Effector CD4-positive, alpha-beta T cell (primary cell): ENCODE measurements at places on chromosomes 6 and 20.

DNA sequence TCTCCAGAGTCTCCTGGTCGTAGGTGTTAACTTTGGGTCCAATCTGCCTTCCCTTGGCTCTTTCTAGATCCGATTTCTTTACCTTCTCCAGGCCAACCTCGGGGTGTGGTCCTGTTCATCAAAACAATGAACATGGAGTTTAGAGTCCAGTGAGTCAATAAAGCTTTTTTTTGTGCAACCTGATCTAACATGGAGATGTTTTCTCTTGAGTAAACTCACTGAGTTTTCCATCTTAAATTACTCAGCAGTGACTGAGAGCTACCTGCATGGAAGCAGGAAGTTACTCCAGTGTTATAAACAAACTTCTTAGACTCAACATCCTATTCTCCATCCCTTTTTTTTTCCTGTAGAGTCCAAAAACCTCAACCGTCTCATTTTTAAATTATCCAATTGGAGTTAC lies 14.9 kb upstream of the SLC22A1 start:
- DNase-seq, result no peak

DNA sequence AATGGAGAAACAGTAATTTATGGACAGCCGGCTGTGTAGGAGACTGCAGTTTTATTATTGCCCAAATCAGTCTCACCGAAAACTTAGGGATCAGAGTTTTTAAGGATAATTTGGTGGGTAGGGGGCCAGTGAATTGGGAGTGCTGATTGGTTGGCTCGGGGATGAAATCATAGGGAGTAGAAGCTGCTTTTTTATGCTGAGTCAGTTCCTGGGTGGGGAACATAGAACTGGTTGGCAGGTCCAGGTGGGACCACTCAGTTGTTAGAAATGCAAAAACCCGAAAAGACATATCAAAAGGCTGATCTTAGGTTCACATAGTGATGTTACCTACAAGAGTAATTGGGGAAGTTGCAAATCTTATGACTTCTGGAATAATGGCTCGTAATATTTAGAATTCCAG lies 59.3 kb downstream of the DOP1A start:
- DNase-seq, result no peak

DNA sequence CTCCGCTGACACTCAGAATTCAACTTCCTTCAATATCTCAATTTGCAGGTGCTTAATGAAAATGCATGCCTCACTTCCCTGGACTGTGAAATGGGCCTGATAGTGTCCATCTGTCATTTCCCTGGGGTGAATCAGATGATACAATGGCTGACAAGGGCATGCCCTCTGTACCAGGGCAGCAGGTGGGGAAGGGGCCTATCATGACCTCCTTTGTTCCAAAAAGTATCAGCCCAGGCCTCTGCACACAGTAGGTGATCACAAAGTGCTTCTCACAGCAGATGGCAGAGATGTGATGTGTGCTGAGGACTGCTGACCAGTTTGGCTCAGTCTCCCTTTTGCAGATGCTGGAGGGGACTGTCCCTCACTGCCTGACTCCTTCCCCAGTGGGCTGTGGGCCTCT lies 44.3 kb downstream of the DLGAP4 start:
- no peak for DNase-seq

DNA sequence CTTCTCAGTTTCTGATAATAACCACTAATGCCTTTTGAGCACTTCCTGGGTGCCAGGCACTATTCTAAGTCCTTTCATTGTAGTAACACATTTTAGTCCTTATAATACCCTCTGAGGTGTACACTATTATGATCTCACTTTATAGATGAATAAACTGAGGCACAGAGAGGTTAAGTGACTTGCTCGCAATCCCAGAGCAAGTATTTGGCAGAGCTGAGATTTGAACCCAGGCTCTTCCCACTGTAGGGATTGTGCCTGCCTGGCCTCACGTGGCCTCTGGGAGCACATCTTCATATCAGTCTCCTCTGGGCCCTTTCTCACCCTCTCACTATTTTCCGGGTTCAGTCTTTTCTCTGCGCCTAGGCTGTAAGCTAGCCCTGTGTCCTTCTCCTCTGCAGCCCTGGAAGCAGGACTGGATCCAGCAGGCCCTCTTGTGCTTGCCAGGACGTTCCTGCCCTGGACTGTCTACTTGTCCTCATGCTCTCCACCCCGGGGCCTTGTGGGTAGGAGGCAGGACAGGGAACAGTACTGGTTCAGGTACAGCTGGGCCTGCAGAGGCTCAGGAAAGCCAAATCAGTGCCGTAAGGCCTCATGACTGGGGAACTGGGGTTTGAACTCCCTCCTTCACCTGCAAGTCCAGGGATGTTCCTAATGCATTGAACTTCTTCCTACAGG lies 139.6 kb downstream of the VEGFA start:
- DNase-seq, result no peak

DNA sequence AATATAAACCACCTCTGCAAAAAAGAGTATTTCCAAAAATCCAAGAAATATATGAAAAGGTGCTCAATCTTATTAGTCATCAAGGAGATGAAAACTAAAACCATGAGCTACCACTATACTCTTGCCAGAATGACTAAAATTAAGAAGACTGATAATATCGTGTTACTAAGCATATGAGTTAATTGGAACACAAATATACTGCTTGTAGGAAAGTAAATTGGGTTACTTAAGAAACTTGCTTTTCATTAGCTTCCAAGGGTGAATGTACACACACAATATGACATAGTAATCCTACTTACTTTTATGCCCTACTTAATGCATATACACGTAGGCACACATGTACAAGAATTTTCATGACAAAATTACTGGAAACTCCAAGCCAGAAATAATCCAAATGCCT lies 3.4 kb downstream of the THEMIS start:
- no peak for DNase-seq

- no peak for DNase-seq
Observed at GRCh38 chr6:39100358-39100757, 14.6 kb downstream of the SAYSD1 start.

GRCh38 chr6:148289153-148289552 lies 53.5 kb upstream of the SASH1 start:
- no peak for DNase-seq

GRCh38 chr6:42987533-42988451 lies 3.4 kb downstream of the PPP2R5D start:
- no peak for DNase-seq

GRCh38 chr20:56572172-56572571 lies 39.1 kb downstream of the FAM209B start:
- DNase-seq, result no peak

- no peak for DNase-seq
Observed at GRCh38 chr6:27897580-27898206, 14.5 kb downstream of the OR2B2 start.

DNA sequence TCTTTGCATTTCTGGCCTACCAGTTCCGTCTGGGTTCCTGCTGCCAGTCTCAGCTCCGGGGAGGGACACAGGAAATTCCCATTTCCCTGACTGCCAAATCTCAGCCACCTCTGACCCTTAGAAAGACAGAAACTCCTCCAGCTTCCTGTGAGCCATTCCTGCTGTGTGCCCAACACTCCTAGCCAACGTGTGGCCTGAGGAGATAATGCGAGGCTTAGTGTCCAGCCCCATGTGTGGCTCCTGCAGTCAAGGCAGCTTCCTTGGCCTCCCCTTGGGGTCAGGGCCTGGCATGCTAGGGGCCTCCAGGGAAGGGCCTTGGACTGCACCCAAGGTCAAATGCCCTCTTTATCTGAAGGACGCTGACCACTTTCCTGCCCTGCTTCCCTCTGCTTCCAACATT lies 45.1 kb downstream of the MAFB start:
- DNase-seq, result no peak

DNA sequence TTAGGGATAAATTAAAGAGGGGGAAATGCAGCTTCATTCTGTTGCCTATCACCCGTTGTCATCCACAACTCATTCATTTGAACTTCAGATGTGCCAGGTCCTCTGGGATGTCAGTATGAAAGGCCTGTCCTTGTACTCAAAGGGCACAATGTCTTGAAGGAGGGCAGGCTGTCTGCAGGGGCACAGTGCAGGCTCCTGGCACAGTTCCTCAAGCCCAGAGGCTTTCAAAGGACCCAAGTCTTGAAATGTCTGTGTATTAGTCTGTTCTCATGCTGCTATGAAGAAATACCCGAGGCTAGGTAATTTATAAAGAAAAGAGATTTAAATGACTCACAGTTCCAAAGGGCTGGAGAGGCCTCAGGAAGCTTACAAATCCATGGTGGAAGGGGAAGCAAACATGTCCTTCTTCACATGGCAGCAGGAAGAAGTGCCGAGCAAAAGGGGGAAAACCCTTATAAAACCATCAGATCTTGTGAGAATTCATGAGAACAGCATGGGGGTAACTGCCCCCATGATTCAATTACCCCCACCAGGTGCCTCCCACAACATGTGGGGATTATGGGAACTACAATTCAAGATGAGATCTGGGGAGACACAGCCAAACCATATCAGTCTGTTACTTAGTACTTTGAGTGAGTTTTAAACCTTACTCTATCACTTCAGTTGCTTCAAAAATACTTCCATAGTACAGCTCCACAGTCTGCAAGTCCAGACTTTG lies 9.4 kb downstream of the SNX9 start:
- DNase-seq, result no peak
